Prostate gland (tissue), 2 donors: ENCODE measurements at places on chromosomes 12 and 14. TPM values are rescaled to one million over a fixed set of nuclear protein-coding genes. Genes with fewer than 3 reads are reported as not detected.

- DNase-seq: no peak
These were observed 22.7 kb upstream of the ANKRD9 start for GRCh38 chr14:102532204-102532658.

DNA sequence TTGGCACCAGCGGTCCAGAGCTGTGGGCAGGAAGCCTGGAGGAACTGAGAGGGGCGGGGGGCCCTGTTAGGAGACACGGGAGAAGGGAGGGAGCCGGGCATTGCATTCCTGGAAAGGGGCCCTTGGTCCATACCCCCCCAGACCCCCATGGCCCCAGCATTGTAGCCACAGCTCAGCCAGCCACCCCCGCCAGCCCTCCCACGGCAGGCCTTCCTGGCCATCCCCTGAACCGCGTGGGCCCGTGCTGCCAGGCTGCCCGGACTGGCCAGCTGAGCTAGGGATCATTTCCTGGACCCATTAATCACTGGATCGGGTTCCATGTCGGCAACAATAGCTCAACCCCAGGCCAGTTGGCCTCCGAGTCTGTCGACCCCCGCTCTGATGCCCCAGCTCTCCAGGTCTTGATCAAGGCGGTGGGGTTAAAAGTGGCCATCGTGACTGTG, 39.8 kb upstream of the DIO3 start:
- no peak for DNase-seq

DNA sequence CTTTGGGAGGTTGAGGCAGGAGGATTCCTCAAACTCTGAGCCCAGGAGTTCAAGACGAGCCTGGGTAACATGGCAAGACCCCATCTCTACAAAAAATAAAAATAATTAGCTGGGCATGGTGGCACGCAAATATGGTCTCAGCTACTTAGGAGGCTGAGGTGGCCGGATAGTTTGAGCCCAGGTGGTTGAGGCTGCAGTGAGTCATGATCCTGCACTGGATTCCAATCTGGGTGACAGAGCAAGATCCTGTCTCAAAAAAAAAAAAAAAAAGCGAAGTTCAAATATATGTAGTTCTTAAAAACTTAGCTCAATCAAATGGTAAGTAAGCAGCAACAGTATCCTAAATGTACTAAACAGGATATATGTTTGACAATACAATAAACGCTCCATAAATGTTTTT, 85.5 kb upstream of the SSTR1 start:
- DNase-seq: no peak

DNA sequence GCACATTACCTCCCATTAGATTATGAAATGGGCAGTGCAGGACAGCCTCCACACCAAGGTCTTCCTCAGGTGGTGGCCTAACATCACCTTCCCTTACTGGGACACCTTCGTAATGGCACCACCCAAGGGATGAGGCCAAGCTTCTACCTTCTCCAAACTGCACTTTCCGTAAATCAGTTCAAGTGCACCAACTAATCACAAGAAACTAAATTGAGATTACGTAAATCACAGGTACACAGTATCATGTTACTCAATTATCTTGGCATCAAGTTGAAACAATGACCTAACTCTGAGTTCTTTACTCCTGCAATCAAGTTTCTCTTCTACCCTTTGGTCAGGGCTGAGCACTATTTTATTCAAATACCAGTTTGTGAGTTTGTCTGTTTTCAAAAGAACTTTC, 13.8 kb downstream of the SLC41A2 start:
- no peak for DNase-seq

GRCh38 chr14:56905282-56905681, 95.0 kb upstream of the OTX2 start:
- DNase-seq: no peak

GRCh38 chr14:93010522-93011140, 87.7 kb downstream of the CHGA start:
- no peak for DNase-seq

DNA sequence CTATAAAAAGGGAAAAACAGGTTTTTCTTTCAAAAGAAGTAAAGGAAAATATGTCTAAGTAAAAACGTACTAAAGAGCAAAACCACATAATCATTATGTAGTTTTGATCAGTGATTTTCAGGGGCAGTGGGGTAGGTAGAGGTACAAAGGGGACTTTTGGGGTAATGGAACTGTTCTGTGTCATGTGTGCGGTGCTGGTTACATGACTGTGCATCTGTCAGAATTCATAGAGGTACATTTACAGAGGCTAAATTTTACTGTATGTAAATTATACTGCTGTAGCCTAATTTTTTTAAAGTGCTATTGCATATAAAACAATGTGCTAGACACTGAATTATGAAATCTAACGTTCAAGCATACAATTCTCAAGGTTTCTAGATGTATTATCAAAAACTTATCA, 2.0 kb downstream of the ESR2 start:
- no peak for DNase-seq

DNA sequence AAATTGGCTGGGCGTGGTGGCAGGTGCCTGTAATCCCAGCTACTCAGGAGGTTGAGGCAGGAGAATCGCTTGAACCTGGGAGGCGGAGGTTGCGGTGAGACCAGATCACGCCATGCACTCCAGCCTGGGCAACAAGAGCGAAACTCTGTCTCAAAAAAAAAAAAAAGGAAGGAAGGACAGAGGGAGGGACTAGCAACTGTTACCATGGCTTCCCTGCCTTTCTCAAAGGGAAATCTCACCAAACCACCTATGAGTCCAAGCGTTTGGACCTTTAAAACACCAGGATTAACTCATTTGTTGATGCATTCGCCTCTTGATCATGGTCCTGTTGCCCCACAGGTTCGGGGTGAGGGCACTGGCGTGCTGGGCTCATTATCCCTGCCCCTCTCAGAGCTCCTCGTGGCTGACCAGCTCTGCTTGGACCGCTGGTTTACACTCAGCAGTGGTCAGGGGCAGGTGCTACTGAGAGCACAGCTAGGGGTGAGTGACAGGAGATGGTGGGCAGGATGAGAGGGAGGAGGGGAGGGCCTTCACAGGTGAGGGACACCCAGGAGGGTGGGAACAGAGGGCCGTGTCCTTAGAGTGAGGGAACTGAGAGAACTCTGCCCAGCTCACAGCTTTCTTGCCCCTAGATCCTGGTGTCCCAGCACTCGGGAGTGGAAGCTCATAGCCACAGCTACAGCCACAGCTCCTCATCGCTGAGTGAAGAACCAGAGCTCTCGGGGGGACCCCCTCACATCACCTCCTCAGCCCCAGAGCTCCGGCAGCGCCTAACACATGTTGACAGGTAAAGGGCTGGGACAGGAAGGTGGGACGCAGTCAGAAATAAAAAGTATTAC, 10.2 kb upstream of the MYL6B start:
- no peak for DNase-seq

GRCh38 chr14:36935976-36936678, 236.3 kb downstream of the SLC25A21 start:
- no peak for DNase-seq

GRCh38 chr12:108120863-108121165, 8.3 kb upstream of the WSCD2 start:
- no peak for DNase-seq

DNA sequence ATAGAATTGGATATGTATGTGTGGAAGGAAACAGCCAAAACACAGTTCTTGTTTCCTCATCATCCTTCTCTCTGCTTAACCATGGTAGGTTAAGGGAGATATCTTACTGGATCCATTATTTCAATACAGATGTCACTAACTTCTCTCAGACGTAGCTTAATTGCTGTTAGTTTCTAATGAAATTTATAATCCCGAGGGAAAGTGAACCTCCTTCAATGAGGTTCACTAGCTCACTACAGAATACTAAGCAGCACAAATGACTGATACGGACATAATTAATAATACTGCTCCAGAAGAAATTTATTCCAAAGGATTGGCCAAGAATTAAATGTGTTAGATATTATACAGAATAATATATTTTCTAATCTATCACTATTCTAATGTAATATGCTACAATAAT, 28.6 kb upstream of the PTPRO start:
- no peak for DNase-seq

DNA sequence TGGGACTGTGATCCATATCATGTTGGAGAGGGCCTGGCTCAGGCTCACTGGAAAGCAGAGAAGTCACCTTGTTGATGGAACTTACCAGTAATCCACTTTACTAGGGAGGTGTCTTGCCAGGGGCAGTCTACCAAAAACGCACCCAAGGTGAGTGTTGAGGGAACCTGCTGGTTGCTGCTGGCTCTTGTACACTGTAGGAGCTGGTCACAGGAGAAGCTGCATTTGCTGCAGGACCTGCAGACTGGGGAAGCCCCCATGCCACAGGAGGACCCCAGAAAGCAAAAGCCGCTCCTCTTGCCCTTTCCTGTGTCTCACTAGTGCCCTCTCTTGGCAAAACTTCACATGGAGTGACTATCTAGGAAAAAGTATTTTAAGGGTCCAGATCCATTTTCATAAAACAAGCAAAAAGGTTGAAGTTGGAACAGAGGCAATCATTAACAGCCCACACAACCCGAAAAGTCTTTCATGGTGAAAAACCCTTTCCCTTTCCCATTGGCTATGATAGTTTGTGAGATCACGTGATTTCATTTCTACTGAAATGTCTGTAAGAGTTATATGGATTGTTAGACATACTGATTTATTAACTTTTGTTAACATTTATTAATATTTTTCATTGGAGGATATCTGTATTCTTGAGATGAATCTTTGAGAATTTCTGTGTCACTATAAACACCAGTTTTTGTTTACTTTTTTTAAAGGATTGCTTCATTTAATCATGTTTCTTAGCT, 59.2 kb downstream of the RASSF8 start:
- no peak for DNase-seq

The HSPB8 gene
- 96.9 TPM for total RNA-seq

The SDR9C7 gene
- total RNA-seq: 1.1 TPM

The CLEC4C gene
- 1.3 TPM for total RNA-seq

The TDP1 gene
- total RNA-seq: 12.0 TPM

The TMEM121 gene
- 11.1 TPM for total RNA-seq
